ENCODE measurements at places on chromosomes 7 and 10. TPM values are rescaled to one million over a fixed set of nuclear protein-coding genes. Genes with fewer than 3 reads are reported as not detected.

GRCh38 chr7:117741962-117742361 is 131.3 kb downstream of the CTTNBP2 start:
- no peak for DNase-seq

DNA sequence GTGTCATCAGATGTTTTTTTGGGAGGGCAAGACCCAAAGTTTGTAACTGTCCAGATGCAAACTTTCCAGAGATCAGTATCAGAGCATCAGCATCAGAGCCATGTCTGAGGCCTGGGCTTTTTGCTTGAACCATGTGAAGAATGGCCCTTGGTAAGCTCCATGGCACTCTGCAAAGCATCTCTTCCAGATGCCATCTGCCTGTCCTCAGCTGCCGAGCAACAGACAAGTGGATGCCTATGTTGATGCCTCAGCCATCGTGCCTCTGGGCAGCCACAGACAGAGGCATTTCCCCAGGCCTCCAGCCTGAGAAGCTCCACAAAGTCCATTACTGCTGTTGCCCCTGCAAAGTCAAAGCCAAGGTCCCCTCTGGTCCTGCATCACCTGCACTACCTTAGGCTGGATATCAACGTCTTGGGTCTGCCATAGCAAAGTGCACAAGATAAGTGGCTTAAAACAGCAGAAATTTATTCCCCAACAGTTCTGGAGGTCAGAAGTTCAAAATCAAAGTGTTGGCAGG is 670.2 kb upstream of the MKI67 start:
- no peak for DNase-seq

GRCh38 chr10:48944171-48944570 is 4.5 kb upstream of the LRRC18 start:
- no peak for DNase-seq

DNA sequence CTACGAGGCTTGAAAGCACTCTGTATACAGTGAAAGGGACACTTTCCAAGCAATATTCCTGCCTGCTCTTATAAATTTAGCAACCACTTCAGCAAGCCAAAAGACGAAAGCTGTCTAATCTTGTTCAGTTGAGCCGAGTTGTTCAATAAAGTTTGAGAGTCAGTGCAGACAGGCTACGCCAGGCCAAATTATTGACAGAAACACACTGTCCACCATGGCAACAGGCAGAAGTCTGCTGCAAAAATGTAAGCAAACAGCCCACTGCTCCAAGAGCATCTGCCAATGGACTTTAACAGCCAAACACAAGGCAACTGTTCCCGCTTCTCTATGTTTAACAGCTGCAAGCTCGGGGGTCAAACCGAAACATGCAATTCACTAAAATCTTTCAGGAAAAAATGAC is 85.7 kb downstream of the GLI3 start:
- DNase-seq = no peak

DNA sequence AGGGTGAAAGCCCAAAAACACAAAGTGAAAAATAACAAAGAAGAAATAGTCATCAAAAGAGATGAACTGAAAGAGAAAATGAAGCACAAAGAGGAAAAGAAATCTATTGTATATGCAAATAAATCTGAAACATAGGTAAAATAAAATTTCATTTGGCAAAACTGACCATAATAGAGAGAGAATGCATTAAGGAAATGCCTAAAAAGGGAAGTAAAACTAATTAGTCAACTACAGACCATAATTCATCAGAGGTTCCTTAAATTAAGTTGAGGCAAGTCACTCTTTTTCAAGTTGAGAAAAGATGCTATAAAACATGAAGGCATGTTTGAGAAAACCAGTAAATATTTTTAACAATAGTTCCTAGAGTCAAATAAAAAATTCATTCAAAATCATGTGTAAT is 233.3 kb downstream of the LRRN3 start:
- DNase-seq = no peak

The PLOD3 gene
- 43.0 TPM for total RNA-seq

The NUTM2A gene
- total RNA-seq = 1.9 TPM

The CNOT4 gene
- total RNA-seq = 26.6 TPM
